ENCODE measurements at places on chromosomes 2 and 18.

DNA sequence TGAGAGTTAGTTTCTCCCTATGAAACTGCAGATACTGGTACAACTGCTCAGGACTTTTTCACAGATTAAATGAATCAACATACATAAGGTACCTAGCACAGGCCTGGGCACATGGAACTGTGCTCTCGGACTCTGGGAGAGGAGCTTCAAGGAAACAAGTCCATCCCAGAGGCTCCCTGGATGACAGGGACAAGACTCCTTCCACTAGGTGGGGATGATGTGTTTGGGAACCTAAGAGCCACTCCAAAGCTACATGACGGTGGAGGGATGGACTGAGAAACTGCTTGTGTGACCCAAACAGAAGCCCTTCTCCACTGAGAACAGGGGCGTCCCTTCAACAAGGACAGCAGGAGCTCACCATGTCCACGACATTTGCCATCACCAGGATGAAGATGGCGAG is 37.1 kb downstream of the CENPO start:
- DNase-seq = no peak

DNA sequence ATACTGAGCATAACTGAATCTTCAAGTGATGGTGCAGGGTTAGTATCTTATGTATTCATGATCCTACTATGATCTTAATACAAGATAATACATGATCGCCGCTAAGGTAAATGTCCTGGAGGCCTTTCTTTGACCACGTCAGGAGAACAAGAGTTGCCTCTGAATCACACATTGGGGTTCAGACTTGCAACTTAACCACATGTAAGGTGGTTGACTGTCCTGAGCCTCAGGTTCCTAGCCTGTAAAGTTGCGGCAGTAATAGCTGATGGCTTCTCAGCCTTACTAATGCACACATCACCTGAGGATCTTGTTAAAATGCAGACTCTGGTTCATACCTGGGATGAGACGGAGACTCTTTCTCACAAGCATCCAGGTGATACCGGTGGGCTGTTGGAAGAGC is 112.5 kb downstream of the MGAT5 start:
- no peak for DNase-seq

- no peak for DNase-seq
Observed at GRCh38 chr2:134718817-134719814, at the start of gene TMEM163. Gene TMEM163 (minus strand): TSS chr2:134719000.

DNA sequence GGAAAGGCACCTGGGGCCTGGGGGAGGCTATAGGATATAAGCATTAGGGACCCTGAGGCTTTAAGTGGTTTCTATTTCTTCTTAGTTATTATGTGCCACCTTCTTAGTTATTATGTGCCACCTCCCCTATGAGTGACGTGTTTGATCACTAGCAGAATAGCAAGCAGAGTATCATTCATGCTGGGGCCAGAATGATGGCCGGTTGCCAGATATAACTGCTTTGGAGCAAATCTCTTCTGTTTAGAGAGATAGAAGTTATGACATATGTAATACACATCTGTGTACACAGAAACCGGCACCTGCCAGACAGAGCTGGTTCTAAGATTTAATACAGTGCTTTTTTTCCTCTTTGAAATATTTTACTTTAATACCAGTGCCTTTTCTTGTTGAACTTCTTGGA is 29.4 kb downstream of the LIPG start:
- no peak for DNase-seq

GRCh38 chr2:109439390-109439786 is 174.4 kb downstream of the SEPTIN10 start:
- DNase-seq = no peak

DNA sequence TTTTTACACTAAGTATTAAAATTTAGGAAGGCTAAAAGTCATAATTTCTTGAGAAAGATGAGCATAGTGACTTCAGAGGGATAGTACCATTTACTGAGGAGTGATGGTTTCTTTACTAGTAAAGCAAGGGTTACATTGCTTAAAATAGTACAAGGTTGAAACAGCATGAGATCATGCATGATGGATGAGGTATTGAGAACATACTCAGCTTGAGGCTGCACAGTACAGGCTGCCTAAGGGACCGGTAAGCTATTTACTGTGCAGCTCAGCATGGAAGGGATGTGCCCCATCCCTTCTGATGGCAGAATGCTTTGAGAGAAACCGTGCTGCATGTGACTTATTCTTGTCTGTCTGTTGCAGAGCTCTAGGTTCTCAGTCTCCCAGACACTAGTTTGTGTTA is 122.1 kb downstream of the EML6 start:
- no peak for DNase-seq

DNA sequence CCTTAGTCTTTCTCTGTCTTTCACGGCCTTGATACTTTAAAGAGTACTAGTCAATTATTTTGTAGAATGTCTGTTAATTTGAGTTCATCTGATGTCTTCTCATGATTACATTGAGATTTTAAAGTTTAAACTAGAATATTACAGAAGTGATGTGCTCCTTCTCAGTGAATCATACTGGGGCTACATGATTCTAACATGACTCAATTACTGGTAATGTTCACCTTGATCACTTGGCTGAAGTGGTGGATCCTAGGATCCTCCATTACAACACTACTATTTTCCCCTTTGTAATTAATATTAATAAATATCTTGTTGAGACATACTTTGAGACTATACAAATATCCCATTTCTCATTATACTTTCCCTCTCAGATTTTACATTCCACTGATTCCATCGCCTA is 148.5 kb downstream of the CAMKMT start:
- no peak for DNase-seq

DNA sequence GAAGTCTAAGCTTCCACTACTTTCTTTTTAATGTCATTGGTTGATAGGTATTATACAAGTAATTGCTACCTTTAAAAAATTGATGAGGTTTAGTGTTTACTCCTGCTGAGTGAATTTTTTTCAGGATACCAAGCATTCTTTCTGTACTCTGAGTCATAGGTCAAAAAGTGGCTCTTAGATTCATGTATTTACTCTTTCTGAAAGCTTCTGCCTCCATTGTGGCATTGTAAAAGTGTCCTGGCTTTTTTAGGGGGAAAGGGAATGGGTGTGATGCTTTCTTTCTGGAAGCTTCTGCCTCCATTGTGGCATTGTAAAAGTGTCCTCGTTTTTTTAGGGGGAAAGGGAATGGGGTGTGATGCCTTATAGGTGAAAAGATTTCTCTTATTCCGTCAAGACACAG is 286.5 kb downstream of the LPIN1 start:
- DNase-seq = no peak

- no peak for DNase-seq
Observed at GRCh38 chr2:233705911-233706506, 6.7 kb upstream of the UGT1A5 start.

GRCh38 chr2:137675584-137676327 is 288.5 kb upstream of the HNMT start:
- no peak for DNase-seq

DNA sequence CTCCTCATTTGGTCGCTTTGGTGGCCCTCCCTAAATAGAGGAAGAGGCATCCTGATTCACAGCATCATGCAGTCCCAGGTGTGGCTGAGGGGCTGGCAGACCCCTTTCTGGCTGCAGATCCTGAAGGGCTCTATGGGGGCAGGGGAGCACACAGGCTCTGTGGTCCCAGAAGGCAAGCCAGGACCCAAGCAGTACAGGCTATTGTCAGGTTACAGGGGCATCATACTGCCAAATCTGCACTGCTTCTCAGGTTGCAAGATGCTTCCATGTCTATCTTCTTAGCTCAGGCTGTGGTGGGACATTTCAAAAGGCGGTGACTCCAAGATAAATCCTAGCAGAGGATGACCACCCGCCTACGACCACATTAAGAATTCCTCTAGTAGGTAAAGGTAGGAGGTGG is 54.3 kb downstream of the TTC32 start:
- no peak for DNase-seq

DNA sequence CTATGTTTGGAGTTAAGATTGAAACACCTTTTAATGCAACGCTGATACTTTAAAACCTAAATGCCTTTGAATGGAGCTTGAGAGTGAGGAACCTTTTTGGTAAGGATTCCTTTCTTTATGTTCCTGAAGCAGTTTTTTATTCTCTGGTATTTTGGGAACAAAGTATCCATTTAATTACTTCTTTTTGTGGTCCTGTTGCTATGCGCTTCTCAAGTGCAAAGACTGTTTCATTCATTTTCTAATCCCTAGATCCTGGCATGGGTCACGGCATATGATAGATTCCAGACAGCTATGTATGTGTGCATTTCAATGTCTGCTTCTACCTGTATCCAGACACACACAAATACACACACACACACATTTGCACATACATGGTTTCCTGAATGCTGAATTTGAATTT is 28.0 kb downstream of the TRPM8 start:
- no peak for DNase-seq

DNA sequence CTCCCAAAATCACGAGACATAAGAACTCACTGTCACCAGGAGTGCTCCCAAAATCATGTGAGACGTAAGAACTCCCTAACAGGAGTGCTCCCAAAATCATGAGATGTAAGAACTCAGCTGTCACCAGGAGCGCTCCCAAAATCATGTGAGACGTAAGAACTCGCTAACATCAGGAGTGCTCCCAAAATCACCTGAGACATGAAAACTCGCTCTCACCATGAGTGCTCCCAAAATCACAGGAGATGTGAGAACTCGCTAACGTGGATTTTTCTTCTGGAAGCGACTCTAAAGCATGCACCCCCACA is 53.1 kb downstream of the CTDP1 start:
- DNase-seq = no peak

DNA sequence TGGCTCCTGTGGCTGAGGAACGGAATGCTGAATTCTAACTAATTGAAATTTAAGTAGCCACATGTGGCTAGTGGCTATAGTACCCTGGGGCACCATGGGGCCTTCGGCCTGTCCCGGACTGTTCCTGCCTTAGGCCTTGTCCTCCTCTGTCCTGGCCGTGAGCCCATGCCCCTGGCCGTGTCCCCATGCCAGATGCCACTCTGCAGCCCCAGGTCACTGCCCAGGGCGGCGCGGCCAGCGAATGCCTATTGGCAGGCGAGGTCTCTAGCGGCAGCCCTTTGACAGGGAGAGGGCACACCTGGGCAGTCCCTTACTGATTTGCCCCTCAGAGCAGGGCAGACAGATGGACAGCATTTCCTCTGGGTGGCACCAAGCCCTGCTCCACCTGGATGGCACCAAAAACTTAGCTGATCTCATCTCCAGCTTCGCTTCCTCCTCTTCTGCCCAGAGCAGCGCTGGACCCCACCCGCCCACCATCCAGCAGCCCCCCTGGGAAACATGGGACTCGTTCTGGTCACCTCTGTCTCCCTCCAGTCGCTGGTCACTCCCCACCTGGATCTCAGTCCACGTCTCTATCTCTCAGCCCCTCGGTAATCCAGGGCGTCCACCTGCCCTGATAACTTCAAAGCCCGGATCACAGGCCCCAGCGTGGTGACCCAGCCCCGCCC is 1.1 kb upstream of the DGKD start:
- DNase-seq = no peak

DNA sequence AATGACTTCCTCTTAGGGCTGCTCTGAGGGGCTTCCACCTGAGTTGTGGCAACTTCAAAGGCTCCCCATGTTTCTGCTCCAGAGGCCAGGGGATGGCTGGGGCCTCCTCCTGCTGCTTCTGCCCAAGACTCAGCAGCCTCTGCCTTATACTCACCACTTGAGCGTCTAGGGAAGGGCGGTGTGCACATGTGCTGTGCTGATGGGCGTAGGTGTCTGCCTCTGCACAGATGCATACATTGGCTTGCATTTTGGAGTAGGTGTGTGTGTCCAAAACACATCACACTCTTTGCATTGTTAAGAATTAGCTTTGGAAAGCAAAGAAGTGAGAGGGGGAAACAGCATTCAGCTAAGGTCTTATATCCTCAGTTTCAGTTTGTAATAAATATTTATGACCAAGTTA is 85.2 kb downstream of the EN1 start:
- no peak for DNase-seq

- no peak for DNase-seq
Observed at GRCh38 chr2:236862961-236863728, 222.5 kb upstream of the COPS8 start.

GRCh38 chr2:186183406-186183805 is 302.7 kb upstream of the ZC3H15 start:
- no peak for DNase-seq

GRCh38 chr2:170869036-170869435 is 52.3 kb downstream of the GAD1 start:
- no peak for DNase-seq

GRCh38 chr2:241118737-241119505 is 16.8 kb upstream of the MTERF4 start:
- no peak for DNase-seq

DNA sequence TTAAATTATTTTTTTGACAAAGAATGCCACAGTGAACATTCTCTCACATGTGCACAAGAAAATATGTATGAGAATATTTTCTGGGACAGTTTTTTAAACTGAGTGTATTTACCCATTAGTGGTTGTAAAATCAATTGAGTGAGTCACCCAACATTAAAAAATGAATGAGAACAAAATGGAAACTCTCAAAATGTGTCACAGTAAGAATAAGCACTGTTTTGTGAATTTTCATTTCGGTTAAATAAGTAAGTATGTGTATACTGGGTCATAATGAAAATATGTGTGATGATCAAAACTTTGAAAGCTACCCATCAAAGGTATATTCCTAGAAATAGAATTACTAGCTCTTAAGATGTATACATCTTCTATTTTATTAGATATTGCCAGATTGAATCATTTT is 11.6 kb downstream of the BABAM2 start:
- no peak for DNase-seq

DNA sequence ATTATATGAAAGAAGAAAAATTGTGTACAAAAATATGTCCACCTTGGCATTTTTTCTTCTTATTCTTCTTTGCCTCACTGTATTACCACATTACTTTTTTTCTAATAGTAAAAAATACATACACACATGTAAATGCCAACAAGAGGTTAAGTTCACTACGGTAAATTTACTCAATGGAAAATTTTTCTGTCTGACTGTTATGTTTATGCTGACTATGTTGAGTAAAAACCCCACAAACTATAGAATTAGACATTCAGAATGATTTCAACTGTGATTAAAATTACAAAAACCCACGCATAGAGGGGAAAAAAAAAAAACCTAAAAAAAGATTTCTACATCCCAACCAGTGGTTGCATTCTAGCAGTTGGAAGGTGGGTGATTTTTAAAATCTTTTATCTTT is 5.4 kb downstream of the GPR55 start:
- DNase-seq = no peak

DNA sequence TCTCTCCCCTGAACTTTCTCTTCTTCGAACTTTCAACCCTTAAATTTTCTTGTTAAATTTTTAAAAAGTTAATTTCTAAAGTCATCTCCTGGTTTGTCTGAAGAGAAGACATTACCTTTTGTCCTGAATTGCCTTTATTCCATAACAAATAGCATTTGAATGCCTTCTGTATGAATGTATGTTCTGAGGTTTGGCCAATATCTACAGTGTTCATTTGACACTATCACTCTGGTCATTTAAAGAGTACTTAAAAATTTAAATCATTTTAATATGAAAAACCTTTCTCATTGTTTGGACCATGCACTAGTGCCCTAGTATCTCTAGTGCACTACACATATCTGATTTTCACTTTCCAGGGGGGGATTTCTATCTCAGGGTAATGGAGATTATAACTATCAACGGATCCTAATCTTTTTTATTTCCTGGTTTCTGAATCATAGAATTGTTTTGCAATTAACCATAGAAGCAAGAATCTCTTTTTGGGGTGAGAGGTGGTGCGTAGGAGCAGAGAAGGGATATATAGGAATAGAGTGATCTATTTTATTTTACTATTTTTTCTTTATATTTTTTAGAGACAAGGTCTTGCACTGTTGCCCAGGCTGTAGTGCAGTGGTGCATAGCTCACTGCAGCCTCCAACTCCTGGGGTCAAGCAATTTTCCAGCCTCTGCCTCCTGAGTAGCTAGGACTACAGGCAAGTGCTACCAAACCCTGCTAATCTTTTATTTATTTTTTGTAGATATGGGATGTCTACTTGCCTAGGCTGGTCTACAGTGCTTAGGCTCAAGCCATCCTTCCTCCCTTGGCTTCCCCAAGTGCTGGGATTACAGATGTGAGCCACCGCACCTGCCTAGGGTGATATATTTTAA is 25.5 kb downstream of the TANC1 start:
- no peak for DNase-seq

Data from natural killer cell treated with Interleukin-12 subunit alpha and Interleukin-12 subunit beta and Interleukin-15 and Interleukin-18, amount 100 ng/mL, for 72 hours (primary cell).